ENCODE measurements at places on chromosomes 3 and 15.

DNA sequence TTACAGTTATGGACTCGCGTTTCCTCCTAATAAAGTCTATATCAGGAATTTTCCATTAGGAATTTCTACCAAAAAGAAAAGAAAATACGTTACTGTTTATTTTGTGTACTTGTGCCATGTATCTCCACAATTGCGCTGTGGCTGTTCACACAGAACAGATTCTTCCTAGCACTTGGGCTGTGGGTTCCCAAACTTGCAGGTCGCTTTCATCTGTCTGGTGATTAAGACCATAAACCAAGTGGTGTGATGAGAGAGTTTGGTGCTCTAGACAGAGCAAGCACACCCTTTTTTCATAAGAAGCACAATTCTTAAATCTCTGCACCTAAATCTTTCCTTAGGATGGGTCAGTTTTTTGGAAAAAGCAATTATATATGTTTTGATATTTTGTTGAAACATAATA, 203.3 kb downstream of the TP63 start:
- no peak for DNase-seq

GRCh38 chr15:97899981-97900380, 60.5 kb upstream of the ARRDC4 start:
- no peak for DNase-seq

DNA sequence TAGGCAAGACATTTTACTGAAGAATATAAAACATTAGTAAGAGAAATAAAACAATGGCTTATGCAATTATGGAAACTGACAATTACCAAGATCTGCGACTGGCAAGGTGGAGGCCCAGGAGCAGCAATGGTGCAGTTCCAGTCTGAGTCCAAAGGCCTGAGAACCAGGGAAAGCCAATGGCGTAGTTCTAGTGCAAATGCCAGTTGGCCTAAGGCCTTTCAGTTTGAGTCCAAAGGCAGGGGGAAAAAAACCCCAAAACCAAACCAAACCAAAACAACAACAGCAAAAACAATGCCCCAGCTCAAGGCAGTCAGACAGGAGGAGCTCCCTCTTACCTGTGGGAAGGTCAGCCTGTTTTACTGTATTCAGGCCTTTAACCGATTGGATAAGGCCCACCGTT, 72.6 kb downstream of the ST6GAL1 start:
- no peak for DNase-seq

DNA sequence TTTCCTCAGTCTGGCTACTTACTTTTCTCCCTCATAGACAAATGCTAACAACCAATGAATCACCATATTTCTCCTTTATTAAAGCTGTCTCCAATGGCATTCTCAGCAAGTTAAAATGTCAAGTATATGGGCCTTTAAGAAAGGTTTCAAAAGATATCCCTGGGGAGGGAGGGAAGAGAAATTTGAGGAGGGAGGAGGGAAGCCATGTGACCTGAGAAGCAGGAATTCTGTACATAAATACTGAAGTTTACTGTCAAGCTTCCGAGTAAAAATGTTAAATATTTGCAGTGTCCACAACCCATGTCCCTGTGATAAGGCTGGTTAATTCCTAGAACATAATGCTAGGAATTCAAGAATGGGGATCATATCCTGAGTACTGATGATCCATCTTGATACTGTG, 175.9 kb downstream of the CNTN4 start:
- peak; percentile 7 for DNase-seq

- DNase-seq: no peak
These were observed 60.3 kb downstream of the OTOL1 start for GRCh38 chr3:161556941-161557340.

DNA sequence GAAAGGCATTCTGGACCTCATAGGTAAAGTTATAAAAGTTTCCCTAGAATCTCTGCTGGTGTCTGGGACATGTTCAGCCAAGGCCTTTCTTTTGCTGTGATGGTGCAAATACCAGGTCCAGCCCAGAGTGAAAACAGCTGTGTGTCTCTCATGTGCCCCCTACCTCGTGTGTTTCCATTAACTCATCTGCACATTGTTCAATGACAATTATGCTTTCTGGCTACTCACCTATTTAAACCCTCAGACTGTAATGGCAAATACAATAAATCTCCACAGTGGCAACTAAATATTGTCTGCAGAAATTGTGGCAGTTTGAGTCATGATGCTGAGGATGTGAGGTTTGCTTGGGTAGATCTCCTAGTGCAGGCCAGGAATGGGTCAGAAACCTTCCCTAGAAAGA, 53.1 kb upstream of the GALNT15 start:
- DNase-seq: no peak

GRCh38 chr15:29818141-29818540, 4.1 kb downstream of the TJP1 start:
- no peak for DNase-seq

- no peak for DNase-seq
These were observed 147.7 kb downstream of the UACA start for GRCh38 chr15:70615435-70616310.

GRCh38 chr15:101724675-101725005, 367 bp upstream of the TARS3 start:
- DNase-seq: no peak

DNA sequence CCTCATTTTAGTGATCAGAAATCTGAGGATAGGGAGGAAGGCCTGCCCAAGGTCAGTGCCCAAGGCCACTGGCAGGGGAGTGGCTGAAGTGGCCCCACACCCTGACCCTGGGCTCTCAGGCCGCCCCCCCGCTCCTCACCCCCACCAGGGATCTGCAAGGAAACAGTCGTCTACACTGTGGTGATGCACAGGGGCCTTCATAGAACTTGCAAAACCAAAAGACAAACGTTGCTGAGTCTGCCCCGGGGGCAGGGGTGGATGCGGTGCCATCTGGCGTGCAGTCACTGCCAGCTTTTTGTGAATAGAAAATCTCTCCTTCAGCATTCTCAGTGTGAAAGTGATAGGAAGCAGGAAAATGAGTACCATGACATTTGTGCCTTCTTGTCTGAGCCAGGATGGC, 41.3 kb downstream of the WHAMM start:
- DNase-seq: no peak

DNA sequence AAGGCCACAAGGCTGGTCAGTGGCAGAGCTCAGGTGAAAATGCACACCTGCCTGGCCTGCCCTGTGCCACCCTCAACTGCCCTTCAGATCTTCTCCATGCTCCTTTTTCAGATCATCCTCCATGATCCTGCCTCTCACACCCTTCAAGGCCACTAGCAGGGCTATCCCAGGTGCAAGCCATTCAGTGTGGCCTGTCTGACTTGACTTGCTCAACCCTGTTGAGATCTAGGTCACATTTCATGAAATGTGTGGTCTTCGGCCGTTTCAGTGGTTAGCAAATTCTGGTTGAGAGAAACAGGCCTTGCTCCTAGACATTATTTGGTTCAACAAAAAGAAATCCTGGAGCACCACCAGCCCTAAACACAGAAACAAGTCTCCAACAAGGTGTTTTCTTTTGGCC, 26.6 kb upstream of the LMCD1 start:
- no peak for DNase-seq

Measured in fibroblast of skin of scalp (primary cell).